ENCODE measurements at places on chromosomes 11 and 22.
A peak's percentile ranks its signal among the peaks of the same experiment; 100 is the strongest.

DNA sequence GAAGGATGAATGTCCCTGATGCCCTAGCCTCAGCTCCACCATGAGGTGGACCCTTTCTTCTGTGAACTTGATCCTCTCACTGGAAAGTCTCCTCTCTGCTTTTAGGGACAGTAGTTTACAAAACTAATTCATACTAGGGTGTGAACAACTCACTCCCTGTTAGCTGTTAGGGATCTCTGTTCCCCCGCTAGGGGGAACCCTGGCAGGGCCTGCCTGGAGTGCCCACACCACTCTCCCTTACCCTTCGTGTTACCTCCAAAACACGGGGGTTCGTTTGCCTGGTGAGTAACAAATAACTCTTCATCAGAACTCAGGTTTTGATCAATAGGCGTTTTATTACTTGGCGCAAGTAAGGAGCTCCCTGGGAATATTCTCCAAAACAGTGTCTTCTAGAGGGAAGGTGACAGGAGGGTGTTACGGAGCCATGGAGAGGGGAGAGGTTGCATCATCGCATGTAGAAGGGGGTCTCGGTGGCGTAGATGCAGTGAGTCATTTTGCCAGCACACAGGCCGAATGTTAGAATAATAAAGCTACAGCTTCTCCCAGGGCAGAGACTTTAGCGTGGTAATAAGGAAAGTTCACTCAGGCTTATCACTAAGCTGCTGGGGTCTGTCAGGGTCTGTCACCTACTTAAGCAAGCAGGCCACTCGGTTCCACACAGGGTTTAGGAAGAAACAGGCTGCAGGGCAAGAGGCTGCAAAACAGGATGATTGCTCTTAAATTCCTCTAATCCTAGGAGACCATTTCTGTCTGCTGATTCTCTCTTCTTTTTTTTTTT lies 45.8 kb downstream of the C11orf96 start:
- DNase-seq: no peak

DNA sequence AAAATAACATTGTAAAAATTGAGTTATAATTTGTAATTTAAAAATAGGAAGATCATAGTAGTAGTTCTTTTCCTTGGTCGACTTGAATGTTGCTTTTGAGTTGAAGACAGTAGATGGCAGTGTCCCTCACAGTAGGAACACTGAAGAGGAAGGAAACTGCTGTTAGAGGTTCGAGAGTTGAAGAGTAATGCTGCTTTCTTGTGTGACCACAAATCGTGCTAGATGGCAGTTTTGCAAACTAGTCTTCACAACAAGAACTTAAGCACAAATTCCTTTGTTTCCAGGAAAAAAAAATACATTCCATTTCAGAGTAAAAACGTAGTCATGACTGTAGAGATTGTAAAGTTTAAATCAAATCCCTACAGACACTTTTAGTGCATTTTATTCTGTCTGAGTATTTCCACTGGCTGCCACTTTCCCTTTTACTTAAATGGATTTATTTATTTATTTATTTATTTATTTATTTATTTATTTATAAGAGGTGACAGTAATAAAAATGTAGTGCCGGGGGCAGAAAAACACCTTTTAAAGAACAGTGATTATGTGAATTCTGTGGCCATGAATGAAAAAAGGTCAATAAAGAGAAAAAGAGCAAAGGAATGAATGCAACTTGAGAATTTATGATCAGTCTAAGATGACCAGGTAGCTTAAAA lies 54.6 kb downstream of the SPECC1L start:
- peak; percentile 91 for DNase-seq

DNA sequence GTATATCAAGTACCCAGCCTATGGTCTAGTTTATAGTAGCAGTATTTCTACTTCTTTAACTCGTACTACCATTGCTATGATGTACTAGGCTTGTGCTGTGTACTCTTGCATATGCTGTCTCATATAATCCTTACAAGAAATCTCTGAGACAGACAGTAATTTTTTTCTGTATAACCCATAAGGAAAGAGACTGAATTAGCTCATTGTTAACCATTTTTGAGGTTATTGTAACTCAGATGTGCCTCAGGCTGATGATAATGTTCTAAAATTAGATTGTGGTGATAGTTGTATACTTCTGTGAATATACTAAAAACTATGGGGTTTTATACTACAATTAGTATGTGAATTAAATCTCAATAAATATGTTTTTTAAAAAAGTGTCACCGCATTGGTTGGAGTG lies 112.2 kb upstream of the RRM1 start:
- no peak for DNase-seq

DNA sequence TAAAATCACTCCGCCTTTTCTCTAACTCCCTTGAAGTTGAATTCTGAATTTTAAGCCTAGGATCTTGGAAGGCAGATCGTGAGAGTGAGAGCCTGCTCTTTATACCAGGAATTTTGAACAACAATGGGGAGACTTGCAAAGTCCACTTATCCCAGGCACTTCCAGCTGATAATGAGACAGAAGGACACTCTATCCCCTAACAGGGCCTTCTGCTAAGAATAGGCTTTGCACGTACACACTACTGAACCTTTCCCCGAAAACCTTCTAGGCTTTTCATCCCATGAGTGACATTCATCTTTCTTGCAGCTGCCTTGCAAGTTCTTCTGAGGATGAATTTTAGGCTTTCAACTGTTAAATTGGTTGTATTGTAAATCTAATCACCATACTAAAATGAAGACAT lies 44.0 kb upstream of the WT1 start:
- DNase-seq: no peak

DNA sequence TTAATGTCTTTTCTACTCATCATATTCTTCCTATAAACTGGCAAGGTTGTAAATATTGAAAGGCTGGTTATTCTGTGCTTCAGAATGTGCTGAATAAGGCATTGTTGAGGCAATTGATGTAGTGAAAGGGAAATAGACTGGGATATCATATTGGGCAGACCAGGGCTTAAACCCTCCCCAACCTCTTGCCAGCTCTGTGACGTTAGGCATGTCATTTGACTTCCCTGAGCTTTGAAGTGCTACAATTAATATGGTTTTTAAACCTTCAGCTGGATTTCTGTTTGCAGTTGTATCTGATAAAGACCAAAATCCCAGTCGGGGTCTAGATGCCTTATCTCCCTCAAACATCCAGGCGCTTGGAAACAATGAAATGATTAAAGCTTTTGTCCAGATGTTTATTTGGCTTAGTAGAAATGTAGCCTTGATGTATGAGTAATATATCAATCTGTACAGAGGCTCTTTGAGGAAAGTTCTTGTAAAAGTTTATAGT lies 208.1 kb downstream of the DBX1 start:
- peak; percentile 46 for DNase-seq

GRCh38 chr11:46978005-46978491 lies 41.5 kb downstream of the CSTPP1 start:
- DNase-seq: peak; percentile 7

DNA sequence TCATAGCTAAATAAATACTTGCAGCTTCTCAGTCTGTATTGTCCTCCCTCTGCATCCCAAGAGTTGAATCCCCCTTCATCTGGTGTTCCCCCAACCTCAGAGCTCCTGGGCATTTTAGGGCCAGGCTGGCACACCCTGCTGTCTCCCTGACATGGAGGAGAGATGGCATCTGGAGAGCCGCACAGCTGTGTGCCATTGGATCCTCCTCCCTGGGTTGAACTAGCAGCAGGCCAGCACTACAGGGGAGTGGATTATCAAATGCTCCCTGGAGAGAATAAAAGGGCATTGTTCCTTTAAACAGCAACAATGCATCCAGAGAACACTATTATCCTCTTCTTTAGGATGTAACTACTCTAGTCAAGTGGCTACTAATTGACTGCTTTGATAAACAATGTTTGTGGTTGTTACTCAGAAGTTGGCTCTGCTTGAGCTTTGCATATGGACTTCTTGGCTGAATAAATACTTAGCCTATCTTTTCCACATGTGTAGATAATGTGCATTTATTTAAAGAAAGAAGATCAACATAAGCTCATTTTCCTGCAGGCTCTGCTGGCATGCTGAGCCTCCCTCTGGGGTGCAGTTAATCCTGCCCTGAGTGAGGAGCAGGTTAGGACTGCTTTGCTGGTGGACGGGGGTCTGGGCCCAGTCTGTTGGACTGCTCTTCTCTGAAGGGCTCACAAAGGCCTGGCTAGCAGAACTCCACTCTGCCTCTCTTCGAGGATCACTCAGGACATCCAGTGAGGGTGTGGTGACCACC lies 897.2 kb downstream of the TBC1D22A start:
- no peak for DNase-seq

GRCh38 chr11:130403967-130404366 lies 24.4 kb downstream of the ADAMTS8 start:
- no peak for DNase-seq

DNA sequence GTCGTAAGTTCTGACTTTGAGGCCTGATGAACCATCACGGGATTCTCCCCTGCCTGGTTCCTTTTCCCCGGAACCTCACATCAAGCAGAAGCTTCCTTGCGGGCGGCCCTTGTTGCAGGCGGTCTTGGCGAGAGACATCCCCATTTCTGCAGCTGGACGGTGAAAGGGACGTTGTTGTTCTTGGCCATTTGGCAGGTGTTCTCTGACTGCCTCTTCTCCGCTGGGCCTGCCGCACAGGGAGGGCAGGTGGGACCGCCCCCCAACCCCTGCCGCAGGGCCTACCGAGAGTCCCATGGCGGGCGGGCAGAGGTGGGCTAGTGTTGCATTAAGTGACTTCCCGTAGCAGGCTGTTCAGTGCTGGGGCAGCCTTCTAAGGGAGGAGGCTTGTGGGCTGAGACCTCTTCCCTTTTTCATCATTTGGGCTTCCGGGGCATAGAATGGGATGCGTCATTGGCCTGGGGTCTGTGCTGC lies 26.9 kb upstream of the GRAMD4 start:
- DNase-seq: no peak

DNA sequence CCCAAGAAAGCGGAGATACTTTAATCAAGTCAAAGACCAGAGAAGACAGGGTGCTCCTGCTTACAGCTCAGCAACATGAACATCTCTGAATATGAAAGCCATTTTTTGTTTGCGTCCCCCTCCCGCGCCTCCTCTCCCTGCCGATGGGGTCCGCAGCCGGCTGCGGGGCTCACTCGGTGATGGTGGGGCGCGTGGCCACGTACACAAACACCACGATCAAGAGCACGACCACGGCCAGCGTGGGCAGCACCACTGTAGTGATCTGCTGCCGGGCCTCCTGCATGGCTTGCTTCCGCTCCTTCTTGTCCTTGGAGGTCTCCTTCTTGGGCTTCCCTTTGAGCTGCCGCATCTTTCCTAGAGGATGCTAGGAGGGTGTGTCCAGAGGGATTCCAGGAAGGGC lies 64.3 kb downstream of the SMCO4 start:
- no peak for DNase-seq

- DNase-seq: no peak
Observed at GRCh38 chr11:66850235-66850587, 6.7 kb upstream of the LRFN4 start.
